CD4-positive, alpha-beta T cell treated with Interleukin-4 for 4 hours (primary cell): ENCODE measurements at places on chromosomes 7 and 10.

GRCh38 chr7:21934808-21935207, 10.9 kb downstream of the CDCA7L start:
- DNase-seq, result no peak

GRCh38 chr10:96408201-96408600, 49.4 kb upstream of the OPALIN start:
- no peak for DNase-seq

GRCh38 chr10:59557642-59558041, 152.0 kb downstream of the SLC16A9 start:
- DNase-seq, result no peak

DNA sequence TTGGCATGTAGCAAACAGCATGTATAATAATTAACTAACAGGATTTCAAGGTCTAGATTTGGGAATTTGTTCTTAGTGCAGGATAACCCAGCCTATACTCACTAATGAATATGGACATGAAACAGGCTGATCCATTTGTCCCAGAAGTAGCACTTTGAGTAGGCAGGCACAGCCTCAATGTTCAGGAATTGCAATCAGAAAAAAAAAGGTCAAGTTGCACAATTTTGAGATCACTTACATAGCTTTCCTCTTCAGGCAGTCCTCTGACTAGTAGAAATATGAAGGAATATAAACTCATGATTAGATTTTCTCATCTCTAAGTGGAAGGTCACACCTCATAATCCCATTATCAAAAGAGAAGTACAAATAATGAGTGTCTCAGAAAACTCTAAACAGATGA, 921.4 kb upstream of the CELF2 start:
- no peak for DNase-seq

GRCh38 chr7:153522261-153522660, 529.9 kb upstream of the DPP6 start:
- DNase-seq, result no peak

GRCh38 chr10:119198438-119198837, 8.9 kb upstream of the GRK5 start:
- no peak for DNase-seq

- no peak for DNase-seq
Observed at GRCh38 chr7:129713544-129713943, 102.0 kb downstream of the NRF1 start.

DNA sequence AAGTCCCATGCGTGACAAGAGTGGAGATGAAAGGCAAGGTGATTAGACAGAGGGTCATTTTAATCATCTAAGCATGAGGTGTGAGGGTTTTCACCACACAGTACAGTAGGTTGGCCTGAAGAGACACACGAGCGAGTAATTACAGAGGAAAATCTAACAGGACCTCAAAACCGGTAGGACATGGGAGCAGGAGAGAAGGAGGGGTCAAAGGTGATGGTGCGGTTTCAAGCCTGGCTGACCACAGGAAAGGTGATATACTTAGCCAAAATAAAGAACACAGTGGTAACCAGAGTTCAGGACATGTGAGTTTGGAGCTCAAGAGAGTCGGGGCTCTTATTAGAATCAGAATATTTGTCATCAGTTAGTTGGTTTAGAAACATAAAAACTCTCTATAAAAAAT, 20.0 kb downstream of the GLI3 start:
- DNase-seq, result no peak
